ENCODE measurements at places on chromosomes 12 and 14.
A peak's percentile ranks its signal among the peaks of the same experiment; 100 is the strongest.

DNA sequence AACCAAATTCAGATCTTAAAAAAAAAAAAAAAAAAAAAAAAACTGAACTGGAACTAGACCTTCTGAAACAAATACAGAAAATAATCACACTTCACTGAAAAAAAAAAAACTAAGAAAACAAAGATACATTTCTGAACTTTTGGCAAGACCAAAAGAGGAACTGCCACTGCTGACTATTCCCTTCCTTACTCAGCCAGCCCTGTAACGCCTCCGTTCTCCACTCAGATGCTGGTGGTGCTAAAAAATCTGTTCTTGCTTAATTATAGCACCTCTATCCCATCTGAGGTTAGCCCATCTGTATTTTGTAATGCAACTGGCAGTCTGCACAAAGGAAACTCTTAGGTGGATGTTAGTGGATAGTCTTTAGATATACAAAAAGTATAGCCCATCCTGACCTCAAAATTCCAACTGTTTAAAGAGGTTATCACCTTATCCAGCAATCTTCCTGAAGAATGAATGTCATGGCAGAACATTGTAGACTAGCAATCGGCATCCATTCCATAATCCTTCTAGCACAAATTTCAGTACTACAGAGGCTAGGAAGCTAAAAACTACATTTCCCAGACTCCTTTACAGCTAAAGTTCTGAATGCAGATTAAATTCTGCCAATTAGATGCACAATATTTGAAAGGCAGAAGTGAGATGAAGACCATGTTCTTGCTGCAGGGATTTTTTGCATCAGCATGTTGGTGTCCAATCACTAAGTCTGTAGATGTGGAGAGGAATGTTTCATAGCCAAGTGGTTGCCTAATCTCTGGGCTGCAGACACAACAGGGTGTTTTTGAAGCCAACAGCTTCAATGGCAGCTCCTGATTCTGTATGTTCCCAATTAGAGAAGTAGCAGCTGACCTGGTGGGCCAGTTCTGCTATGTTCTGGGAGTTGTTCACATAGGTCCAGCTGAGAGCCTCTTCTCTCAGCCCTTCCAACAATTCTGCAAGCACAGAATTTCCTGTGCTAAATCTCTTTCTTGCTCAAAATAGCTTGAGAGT, 5.7 kb downstream of the MAP3K9 start:
- no peak for DNase-seq

- no peak for DNase-seq
Measured at GRCh38 chr14:95256002-95256775, 63.5 kb downstream of the CLMN start.

GRCh38 chr12:129854591-129854990, 49.2 kb downstream of the TMEM132D start:
- DNase-seq = peak; percentile 2

DNA sequence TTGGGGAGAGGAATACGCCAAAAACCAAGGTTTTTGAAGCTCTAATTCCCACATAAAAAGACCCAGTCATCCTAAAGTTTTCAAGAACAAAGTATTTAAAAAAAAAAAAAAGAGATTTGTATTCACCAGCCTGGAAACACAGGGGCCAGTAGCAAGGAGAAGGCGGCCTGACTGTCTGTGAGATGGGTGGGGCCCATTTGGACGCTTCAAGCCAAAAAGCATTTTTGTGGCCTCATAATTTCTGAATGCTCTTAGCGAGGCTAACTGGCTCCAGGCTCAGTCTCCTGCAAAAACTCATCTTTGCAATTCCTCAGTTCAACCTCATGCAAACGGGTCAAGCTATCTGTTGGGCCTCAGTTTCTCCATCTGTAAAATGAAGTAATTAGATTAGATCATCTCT, 514.1 kb downstream of the MED13L start:
- no peak for DNase-seq

- DNase-seq = no peak
Measured at GRCh38 chr14:104344818-104345620, 206.6 kb downstream of the KIF26A start.

DNA sequence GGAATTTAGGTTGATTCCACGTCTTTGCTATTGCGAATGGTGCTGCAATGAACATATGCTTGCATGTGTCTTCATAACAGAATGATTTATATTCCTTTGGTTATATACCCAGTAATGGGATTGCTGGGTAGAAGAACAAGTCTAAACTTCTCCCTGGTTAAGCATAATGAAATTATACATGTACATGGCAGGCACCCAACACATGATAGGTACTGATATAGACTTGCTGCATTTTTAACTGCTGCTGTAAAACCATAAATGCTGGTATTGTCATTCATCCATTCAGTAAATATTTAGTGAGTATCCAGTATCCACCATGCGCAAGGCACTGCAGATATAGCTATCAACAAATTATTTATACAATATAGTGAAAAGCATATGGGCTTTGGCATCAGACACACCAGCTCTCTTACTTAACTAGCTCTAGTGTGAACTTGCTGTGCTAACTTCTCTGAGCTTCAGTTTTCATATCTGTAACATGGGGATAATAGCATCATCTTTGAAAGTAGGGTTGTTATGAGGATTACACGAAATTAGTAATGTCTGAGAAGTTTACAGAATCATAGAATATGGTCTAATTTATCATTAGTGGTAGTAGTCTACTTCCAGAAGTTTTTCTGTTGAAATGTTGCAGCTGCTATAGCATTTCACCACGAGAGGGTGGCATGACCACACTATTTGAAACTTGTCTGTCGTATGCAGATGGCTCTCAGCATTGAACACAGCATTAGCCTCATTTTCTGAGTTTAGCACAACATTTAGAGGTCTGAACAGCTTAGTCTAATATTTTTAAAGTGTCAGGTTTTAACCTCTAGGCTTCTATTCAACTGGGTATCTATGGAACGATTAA, 32.0 kb upstream of the SEL1L start:
- peak; percentile 3 for DNase-seq

- no peak for DNase-seq
Measured at GRCh38 chr12:49296034-49296835, 1.3 kb downstream of the PRPH start.

- no peak for DNase-seq
Measured at GRCh38 chr14:56183631-56184157, 65.5 kb downstream of the PELI2 start.

DNA sequence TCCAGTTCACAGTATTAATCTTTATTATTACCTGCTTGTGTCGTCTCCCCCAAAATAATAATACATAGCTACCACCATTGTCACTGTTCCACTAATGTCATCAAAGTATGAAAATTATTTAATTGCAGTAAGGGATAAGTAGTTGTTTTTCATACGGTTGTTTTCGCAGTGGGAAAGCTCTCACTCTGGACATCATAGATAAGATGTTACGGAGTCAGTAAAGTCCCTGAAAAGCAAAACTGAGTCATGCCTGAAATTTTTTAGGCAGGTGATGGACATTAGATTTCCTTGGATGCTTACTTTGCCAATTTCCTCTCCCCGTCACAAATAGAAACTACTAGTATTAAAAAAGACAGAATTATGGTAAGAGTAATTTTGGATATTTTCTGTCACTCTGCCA, 13.2 kb downstream of the PNP start:
- no peak for DNase-seq

All from nucleus accumbens (tissue), 56 donors.